ENCODE measurements at places on chromosomes 16 and 17.

- no peak for DNase-seq
These were observed 2.1 kb upstream of the TOM1L1 start for GRCh38 chr17:54898576-54898975.

- no peak for DNase-seq
These were observed 2.2 kb downstream of the GRB7 start for GRCh38 chr17:39739885-39740356.

DNA sequence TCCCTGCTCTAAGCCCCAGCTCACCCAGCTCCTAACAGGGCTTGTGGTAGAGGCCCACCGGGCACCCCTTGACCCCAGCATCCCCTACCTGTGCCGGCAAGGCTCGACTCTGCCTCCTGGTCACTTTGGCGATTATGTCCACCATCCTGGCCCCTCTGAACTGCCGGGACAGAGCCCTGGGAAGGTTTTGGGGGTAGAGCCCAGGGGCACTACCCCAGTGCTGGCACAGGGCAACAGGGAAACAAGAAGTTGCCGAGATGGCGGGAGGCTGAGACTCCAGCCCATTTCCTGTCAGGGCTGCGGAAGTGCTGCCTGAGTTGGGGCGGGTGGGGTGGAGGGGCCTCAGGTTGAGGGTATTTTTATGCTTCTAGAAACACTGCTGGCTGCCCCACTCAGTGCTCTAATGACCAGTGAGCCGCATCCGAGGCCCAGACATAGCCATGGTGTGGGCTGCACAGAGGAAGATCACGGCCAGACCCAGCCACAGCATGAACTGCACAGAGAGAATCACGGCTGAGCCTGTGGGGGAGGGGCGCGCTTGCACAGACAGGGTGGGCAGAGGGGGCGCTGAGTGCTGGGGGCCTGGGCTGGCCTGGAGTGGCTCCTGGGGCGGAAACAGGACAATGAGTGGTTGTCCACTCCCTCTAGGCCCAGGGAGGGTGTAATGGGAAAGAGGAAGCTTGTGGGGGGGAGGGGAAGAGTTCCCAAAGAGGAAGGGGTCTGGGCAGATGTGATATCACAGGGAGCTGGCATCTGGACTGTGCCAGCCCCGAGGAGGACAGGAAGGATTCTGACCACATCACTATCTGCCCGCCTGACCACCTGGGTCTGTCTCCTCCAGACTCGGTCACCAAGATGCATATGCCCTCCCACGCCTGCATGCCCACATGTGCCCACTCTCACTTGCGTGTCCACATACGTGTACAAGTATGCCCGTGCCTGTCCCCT lies 22.3 kb downstream of the ARHGAP27 start:
- DNase-seq: peak; percentile 32

- no peak for DNase-seq
These were observed 69.5 kb downstream of the AMFR start for GRCh38 chr16:56355786-56356275.

DNA sequence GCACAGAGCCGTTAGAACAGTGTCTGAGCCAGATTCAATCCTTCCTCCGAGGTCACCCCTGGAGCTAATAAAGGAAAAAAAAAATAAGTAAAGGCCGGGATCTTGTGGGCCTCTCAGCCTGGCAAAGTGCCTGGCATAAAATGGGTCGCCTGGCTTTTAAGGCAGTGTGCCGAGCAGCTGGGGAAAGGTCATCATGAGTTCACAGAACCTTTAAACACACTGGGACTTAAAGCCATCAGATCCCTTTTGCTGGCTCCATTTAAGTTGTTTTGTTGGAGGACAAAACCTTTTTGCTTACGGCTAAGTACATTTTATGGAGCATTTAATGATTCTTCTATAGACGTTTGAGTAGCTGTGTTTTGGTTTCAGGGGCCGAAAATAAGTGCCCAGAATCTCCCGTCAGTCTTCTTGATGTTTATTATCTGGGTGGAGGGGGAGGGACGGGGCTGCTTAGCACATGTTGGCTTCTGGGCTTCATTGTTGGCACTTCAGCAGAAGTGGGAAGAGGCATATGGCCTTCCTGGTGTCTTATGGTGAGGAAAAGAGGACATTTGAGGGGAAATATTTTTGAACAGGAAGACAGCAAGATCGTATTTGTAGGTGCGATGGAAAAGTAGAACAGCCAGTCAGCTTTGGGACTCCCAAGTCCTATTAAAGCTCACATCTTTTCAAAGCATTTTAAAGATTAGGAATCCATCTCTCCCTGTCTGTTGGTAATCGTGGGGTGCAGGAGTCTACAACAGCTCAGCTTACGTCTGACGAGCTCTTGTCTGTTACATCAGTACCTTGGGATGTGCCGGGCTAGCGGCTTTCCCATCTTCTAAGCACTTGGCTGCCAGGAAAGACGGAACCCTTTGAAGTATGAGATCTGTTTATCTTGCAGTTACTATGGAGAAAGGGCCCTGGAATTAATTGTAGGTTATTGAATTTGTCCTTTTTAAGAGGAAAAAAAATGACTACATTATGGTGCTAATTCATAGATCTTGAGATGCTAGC lies 31.1 kb downstream of the RBFOX1 start:
- no peak for DNase-seq

DNA sequence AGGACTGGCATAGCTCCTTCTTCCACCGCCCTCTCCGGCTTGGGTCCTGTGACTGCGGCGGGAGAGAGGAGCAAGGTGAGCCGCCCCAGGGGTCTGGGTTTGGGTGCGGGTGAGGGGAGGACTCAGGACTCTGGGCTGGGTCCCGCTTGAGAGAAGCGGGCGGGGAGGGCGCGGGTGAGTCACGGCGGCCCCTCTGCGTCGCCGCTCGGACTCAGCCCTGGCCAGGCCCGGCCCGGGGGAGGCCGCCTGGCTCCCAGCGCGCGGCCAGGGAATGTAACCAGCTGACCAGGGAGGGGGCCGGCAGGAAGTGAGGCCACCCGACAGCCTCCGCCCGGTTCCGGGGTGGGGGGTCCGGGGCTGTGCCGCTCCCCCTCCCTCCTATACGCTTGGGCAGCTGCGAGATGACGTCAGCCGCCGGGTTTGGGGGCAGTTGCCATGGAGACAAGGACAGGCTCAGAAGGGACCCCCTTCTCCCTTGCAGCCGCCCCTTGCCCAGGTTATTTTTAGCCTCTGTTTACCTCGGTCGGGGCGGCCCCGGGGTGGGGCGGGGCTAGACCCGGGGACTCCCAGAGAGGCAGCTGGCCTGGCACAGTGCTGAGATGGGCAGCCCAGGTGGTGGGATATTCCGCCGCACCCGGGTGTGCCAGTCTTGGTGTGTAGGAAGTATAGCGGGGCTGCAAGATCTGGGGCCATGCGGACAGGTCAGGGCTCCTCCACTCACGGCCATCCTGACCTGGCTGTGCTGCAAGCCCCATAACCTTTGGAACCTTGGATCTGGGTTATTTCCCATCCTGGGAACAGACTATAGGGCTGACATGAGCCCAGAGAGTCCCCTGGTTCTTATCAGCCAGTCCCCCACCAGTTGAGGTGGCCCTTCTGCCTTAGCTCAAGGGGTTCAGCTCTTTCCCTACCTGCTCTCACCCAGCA lies 1.6 kb downstream of the RIPOR1 start:
- no peak for DNase-seq

DNA sequence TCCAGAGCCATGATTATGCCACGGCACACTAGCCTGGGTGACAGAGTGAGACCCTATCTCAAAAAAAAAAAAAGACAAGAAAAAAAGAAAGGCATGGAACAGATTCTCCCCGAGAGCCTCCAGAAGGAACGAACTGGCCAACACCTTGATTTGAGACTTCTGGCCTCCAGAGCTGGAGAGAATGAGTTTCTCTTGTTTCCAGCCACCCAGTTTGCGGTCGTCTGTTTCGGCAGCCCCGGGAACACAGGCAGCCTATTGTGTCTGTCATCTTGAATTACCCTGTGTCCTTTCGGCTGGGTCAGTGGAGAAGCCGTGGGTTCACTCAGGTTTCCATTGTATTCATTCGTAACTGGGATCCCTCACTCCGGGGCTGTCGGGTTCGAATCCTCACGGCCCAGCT lies 83.9 kb downstream of the RPA1 start:
- no peak for DNase-seq

DNA sequence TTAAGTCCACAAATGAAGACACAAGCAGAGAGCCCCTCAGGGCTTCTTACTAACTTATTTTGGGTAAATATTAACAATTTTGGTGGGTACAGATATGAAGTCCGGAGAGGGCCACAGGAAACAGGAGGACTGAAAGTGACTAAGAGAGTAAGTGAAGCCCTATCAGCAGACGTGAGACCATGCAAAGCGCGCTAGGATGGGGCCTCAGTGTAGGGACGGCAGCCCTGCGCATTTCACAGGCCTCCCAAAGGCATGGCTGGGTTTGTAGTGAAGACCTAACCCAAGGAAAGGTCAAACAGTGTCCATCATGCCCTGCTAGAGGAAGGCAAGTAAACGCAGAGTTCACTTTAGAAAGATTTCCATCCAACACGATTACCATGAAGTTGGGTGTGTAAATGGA lies 60.0 kb upstream of the SREBF1 start:
- DNase-seq: no peak

GRCh38 chr17:19464031-19465026 lies 53.3 kb downstream of the RNF112 start:
- DNase-seq: no peak

GRCh38 chr17:40343219-40344119 lies 21.1 kb downstream of the GJD3 start:
- DNase-seq: no peak

- no peak for DNase-seq
These were observed at the start of gene ACE for GRCh38 chr17:63476854-63477479. Gene ACE, plus strand, starts transcription at chr17:63477061. Its CDS starts 34 bp downstream, at chr17:63477095.

GRCh38 chr17:79340333-79341221 lies 266.0 kb downstream of the ENGASE start:
- no peak for DNase-seq

GRCh38 chr17:50207315-50207714 lies 5.9 kb upstream of the COL1A1 start:
- DNase-seq: no peak

- DNase-seq: no peak
These were observed 17.1 kb downstream of the C16orf82 start for GRCh38 chr16:27083861-27084261.

DNA sequence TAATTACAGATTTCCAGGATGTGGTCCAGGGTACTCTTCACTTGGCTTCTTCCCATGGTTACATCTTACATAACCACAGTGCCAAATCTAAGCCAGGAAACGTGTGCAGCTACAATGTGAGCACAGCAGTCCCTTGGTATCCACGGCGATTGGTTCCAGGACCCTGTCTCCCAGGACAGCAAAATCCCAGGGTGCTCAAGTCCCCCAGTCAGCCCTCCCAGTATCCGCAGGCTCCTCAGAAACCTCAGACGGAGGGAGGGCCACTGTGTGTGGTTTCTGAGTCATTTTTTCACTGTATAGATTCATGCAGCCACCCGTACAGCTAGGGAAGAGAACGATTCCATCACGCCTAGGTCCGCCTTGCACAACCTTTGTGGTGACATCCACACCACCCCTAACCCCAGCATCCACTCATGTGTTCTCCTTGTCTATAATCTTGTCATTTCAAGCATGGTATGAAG lies 11.1 kb upstream of the ATP2C2 start:
- no peak for DNase-seq

- no peak for DNase-seq
These were observed 103.3 kb upstream of the NLRP1 start for GRCh38 chr17:5687646-5688045.

- DNase-seq: no peak
These were observed 62.9 kb downstream of the SPECC1 start for GRCh38 chr17:20071824-20072691.

GRCh38 chr16:49505556-49505955 lies 132.0 kb downstream of the C16orf78 start:
- DNase-seq: no peak

DNA sequence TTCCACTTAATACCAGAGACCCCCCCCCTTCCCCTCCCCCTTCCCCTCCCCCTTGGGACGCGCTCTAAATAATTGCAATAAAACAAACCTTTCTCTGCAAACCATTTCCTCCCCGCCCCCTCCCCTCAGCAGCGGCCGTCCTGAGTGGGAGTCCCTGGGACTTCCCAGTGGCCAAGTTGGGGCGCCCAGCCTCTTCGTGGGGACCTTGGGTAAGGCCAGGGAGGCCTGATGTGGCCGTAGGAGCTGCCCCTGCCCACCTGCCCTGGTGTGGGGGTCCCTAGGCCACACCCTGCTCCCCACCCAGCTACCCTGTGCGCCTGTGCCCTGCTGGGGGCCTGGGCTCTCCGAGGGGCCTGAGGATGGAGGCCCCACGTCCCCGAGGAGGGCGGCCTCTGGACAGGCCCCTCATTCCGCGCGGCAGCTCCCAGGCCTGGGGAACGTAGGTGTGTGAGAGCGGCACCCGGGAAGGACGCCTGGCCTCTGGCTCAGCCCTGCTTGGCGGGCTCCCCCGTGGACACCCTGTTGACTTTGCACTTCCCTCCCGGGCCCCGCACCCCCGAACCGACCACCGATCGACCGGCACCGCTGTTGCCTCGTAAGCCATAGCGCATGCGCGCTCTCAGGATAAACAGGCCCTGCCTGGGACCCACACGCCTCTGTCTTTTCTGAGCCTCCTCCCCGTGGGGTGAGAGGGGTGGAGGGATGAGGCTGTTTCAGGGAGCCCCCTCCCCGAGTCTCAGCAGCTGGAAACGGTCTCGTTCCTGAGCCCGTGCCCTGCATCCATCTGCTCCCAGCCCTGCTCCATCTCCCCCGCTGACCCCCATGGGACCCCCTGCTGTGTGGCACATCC lies 9.0 kb downstream of the NTHL1 start:
- no peak for DNase-seq

- no peak for DNase-seq
These were observed 122.6 kb upstream of the MED13 start for GRCh38 chr17:62187681-62188080.

GRCh38 chr16:17511340-17511739 lies 40.6 kb upstream of the XYLT1 start:
- DNase-seq: no peak

DNA sequence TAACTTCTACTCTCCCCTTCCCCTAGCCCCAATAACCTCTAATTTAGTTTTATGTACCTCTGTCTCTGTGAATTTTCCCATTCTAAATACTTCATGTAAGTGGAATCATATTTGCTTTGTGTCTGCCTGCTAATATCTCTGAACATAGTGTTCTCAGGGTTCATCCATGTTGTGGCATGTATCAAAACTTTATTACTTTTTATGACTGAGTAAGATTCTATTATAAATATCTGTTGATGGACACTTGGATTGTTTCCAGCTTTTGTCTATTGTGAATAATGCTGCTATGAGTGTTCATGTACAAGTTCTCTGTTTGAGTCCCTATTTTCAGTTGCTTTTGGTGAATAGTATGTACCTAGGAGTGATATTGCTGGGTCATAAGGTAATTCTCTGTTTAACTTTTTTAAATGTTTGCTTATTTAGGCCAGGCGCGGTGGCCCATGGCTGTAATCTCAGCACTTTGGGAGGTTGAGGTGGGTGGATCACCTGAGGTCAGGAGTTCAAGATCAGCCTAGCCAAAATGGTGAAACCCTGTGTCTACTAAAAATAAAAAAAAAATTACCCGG lies 92.8 kb downstream of the CHD9 start:
- DNase-seq: no peak

GRCh38 chr16:12559714-12560113 lies 244.0 kb downstream of the CPPED1 start:
- DNase-seq: no peak

GRCh38 chr17:63774141-63774968 lies at the start of gene DDX42:
Gene DDX42, plus strand, starts transcription at chr17:63774170. Its CDS starts 12,880 bp downstream, at chr17:63787050.
- peak; percentile 84 for DNase-seq
